ENCODE measurements at places on chromosomes 6 and 20.
A peak's percentile ranks its signal among the peaks of the same experiment; 100 is the strongest.

DNA sequence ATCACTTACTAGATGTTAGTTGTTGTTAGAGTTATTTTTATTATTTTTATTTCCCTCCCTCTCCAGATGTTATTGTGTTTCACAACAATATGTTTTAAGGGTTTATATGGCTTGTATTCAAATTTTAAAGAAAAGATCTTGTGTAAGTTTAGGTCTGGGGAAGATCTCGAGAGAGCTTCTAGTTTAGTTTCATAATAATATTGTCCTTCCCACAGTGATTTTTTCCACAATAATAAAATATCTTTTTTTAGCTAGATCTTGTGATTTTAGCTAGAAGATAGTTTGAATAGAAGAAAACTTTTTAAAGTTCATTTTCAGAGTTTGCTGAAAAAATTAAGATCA, 55.0 kb downstream of the ADGRG6 start:
- DNase-seq = no peak

DNA sequence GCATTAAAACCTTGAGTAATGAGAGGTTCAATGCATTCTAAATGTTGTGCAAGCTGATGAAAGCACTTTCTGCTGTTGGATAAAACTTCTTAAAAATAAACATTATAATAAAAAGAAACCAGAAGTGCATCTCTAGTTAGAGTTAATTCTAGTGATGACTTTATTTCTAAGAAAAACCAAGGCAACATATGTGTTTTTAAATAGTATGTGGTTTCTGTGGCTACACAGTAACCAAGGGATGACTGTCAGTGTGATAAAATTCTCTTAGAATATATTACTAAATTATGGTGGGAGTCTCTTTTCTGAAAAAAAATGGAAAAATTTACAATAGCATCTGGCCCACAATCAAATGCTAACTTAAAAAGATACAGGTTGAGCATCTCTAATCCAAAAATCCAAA, 117.0 kb downstream of the ME1 start:
- peak; percentile 46 for DNase-seq

- DNase-seq = no peak
Observed at GRCh38 chr6:85404564-85405174, 45.2 kb upstream of the NT5E start.

DNA sequence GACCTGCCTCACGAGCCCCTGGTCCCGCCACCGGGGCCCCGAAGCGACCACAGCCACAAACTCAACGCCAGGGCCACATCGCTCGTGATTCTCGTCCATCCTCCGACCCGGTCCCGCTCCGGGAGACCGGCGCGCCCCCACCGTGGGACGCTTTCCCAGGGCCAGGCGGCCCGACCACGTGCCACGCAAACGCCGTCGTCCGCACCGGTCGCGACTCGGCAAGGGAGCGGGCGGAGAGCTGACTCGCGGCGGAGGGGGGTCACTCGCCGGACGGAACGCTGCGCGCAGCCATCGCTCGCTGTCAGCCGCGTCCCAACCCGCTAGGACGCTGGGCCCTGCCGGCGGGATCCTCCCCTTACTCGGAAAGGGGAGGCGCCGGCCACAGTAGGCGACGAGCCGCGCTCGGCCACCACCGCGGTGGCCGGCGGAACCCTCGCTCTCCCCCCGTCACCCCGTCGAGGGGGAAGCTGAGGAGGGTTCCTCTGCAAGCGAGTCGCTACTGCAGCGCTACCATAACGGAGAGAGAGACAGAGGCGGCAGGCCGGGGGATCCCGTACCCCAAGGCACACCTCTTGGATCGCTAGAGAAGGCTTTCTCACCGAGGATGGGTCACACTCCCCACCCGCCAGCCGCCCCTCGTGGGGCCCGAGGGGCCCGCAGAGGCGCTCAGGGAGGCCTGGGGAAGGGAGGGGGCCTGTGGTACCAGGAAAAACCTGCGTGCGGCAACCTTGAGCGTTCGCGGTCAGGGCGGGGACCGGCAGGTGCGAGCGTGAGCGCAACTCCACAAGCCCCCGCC, 511.8 kb upstream of the ZNF337 start:
- DNase-seq = no peak

DNA sequence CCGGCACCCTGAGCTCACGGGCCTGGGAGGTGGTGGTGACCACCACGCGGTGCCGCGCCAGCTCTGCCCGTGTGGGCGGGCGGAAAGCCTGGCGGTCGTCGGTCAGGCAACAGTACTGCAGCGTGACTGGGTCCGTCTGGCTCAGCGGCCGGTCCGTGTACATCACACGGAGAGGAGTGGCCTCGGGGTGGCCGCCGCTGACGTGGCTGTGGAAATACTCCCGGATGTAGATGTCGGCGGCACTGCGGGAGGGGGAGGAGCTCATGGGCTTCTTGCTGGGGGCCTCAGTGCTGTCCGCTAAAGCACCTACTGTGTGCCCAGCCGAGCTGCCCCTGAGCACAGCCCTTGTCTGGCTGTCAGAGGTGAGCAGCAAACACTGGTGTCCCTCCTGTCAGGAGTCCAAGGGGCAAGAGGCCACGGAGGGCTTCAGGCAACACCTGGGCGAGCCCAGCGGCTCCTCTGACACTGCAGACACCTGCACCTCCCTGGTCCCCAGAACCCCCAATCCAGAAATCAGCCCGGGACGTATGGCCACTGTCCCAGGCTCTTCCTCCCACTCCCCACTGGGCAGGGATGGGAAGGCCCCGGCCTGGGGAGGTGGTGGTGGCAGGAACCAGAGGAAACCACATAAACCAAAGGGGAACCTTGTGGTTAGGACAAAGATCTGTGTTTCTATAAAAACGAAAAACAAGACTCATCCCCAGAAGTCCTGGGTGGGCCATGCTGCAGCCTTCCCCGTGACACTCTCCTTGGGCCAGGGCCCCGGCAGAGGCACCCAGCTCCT, 6.5 kb downstream of the HELZ2 start:
- peak; percentile 86 for DNase-seq

DNA sequence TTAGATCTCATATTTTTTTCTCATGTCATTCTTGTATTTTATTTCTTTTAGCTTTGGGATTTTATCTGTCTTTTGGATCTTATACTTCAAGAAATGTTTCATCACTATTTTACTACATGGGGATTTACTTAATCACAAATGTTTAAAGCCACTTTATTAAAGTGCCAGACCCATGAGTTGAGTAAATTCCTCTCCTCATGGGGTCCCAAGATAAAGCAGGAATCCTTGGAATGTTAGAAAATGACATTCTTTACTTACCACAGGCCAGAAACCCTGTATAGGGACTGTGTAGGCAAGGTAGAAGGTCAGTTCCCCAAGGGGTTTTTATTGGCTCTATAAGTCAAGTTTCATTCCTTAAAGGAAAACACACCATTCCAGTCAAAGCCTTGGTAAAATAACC, 28.4 kb upstream of the OR2J2 start:
- DNase-seq = no peak

DNA sequence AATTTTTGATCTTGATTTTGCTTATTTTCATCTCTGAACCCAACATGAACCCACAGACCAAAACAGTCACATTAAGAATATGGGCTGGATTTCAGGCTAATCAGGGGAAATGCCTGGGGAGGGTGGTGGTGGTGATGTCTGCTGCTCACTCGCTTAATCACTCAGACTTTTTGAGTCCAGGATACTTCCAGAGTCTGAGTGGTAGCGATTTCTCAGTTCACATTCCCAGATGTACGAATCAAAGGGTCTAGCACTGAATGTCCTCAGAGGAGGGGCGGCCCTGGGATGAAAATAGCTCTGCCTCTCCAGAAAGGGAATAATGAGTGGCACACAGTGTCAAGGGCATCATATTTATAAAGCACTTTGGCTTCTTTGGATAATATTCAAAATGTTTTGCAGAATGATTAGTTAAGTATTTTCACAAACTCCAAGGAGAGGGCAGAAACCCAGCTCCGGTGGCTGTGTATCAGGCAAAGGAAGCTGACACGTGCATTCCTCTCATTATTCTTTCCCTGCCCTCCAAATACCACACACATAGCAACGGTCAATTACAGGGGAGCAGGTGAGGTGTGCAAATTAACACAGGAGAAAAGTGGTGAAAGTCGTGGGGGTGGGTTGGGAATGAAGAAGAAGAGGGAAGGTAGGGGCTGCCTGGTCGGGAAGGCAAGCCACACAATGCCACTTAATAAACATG, 345.2 kb upstream of the RSPO3 start:
- DNase-seq = no peak

DNA sequence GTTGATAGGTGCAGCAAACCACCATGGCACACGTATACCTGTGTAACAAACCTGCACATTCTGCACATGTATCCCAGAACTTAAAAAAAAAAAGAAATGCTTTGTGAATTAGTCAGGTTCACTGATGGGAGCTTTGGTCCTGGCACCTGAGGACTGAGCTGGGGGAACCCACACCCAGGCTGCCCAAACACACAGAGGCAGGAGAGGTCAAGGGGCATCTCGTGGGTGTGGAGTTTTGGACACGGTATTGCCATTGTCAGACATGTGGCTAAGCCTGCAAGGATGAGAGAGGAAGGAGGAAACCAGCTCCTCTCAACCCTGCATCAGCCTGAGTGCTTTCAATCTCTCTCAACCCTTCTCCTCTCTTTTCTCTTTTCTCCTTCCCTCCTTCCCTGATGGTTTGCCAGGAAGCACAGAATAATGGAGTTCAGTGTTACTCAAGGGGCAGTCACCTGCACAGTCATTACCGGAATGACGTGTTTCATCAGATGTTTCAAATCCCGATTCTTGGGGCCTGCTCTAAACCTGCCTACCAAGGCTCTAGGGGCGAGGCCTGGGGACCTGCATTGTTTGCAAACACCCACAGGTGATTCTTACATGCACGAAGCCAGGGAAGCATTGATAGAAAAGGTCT, 89.9 kb upstream of the NEDD9 start:
- DNase-seq = no peak

- no peak for DNase-seq
Observed at GRCh38 chr20:1804554-1804956, 90.7 kb upstream of the SIRPA start.

DNA sequence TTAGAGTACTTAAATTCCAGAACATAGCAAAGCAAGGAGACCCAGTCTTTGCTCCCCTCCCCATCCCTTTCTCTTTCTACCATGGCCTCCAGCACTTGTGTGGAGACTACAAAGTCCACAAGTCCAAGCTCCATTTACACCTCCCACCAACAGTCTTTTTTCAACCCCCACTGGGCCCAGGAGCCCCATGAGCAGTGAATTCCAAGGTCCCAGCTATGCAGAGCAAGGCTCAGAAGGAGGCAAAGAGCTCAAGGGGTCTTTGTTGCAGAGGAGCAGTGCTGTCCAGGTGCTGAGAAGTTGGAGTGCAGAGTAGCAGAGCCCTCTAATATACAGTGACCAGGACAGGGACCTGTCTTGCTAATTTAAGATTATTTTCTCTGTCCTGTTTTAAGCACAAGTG, 9.0 kb downstream of the PAK5 start:
- no peak for DNase-seq

- no peak for DNase-seq
Observed at GRCh38 chr6:167965592-167966539, 31.6 kb upstream of the KIF25 start.

DNA sequence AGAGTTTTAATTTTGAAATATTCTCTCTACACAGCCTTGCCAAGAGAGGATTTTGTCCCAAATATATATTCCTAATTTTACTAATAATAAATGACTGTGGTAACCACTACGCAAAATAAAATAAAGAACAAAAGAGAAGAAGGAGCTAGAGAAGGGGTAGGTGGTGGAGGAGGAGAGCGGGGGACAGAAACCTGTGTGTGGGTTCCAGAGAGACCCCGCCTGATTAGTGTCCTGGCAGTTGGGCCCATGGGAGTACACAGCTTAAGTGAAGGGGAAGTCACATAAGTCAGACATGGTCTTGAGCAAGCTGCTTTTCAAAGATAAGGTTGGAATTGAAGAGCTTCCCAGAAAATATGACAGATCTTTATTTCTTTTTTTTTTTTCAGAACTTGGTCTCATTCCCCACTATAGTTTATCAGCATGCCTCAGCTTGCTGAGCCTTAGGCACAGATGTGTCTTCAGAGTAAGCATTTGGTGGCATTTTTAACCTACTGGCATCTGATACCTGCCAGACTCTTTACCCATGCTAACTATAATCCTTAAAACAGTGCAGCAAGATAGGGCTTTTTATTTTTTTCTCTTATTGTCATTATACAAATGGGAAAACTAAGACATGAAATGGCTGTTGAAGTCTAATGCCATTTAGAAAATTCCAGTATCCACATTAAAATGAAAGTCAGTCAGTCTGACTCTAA, 9.6 kb upstream of the RHAG start:
- peak; percentile 99 for DNase-seq

GRCh38 chr20:25030649-25031207, 27.2 kb downstream of the ACSS1 start:
- no peak for DNase-seq

DNA sequence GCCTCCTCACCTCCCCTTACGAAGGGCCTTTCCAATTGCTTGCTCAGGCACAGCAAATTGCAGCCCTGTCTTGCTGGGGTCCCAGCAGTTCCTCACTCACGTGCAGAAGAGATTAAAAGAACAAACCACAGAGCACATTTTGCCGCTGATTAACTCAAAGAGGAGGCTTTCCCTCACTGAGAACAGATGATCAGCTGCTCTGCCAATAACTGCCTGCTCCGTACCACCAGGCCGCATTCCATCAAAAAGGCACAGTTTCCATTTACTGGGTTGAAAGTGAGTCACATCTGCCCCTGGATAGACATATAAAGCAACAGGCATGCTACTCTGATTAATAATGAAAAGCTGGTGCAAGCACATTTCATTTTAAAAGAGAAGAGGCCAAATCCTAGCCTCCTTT, 446.8 kb downstream of the PTPRT start:
- DNase-seq = no peak

GRCh38 chr20:19115581-19115980, 96.9 kb upstream of the SLC24A3 start:
- no peak for DNase-seq

DNA sequence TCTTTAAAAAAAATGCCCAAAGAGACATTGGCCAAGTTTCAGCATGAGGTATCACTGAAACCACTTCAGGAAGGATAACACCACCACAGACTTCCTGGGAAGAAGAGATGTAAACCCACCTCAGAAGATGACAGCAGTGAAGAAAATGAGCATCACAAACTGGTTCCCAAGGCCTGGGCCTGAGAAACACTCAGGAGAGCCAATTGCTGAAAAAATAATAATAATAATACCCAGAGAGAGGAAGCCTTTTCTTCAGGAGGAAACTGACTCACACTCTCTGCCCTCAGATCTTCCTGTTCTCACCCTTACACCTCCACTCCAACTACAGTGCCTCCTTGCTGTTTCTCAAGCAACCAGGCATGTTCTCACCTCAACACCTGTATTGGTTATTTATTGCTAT, 68.1 kb upstream of the MAFB start:
- no peak for DNase-seq
